Bronchial smooth muscle cell (primary cell): ENCODE measurements at places on chromosomes 1 and 21. TPM values are rescaled to one million over a fixed set of nuclear protein-coding genes. Genes with fewer than 3 reads are reported as not detected.

Gene B3GALT2
- 0.32 TPM in 1 of 2 replicates, not detected in the other for total RNA-seq

Gene CASQ1
- not detected in 2 replicates for total RNA-seq

Gene CAPN8
- total RNA-seq = 0.09 TPM in 1 of 2 replicates, not detected in the other

Gene CRP
- total RNA-seq = not detected in 2 replicates

Gene ESPN
- 0.17 TPM in 1 of 2 replicates, not detected in the other for total RNA-seq

Gene B3GALNT2
- total RNA-seq = 27.6 and 48.3 TPM in 2 replicates

Gene SPRR2E
- total RNA-seq = not detected in 2 replicates

Gene PDZK1
- 0.69 and 1.7 TPM in 2 replicates for total RNA-seq

Gene NHLH1
- under 0.01 TPM in 1 of 2 replicates, not detected in the other for total RNA-seq

Gene SLC6A17
- total RNA-seq = 0.09 and 0.16 TPM in 2 replicates
